Left renal pelvis (tissue), 4 donors: ENCODE measurements at places on chromosomes 1 and 21. TPM values are rescaled to one million over a fixed set of nuclear protein-coding genes. Genes with fewer than 3 reads are reported as not detected.

DNA sequence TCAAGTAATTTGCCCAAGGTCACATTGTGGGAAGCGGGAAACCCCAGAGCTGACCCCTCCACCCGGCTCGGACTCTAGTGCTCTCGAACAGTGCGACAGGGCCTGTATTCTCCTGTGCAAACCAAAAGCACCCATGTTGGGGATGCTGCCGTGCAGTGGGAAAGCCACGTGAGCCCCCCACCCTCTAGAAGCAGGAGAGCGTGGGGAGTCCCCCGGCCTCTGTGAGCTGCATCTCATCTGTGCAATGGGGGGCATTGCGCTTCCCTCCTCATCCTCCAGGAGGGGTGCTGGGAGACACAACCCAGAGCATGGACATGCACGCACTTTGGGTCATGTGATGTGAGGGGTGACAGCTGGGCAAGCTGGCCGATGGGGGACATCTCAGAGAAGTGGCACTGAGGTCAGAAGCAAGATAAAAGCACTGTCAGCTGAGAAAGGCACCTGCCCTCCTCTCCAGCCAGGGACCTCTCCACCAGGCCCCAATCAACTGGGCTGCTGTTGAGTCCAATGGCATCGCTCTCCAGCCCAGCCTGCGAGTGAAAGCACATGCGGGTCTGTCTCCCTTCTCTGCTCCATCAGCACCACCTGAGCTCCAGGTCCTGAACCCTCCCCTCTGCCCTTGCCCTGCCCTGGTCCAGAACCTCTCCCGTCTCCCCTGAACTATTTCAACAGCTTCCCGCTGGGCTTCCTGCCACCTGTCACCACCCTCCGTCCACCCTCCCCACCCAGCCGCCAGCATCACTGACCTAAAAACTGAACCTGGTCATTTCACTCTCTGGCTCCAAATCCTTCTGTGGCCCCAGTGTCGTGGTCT, 76.4 kb upstream of the IFFO2 start:
- no peak for DNase-seq

The HTR6 gene
- 1.4 TPM for polyA plus RNA-seq

The FMN2 gene
- 5.7 TPM for polyA plus RNA-seq

- no peak for DNase-seq
Observed at GRCh38 chr1:218585511-218586184, 240.5 kb downstream of the TGFB2 start.

GRCh38 chr1:184843732-184844495, 89.3 kb upstream of the EDEM3 start:
- DNase-seq: no peak

- DNase-seq: no peak
Observed at GRCh38 chr1:167268347-167268787, 47.7 kb downstream of the POU2F1 start.

- no peak for DNase-seq
Observed at GRCh38 chr1:153599847-153600246, 13.1 kb downstream of the S100A16 start.

DNA sequence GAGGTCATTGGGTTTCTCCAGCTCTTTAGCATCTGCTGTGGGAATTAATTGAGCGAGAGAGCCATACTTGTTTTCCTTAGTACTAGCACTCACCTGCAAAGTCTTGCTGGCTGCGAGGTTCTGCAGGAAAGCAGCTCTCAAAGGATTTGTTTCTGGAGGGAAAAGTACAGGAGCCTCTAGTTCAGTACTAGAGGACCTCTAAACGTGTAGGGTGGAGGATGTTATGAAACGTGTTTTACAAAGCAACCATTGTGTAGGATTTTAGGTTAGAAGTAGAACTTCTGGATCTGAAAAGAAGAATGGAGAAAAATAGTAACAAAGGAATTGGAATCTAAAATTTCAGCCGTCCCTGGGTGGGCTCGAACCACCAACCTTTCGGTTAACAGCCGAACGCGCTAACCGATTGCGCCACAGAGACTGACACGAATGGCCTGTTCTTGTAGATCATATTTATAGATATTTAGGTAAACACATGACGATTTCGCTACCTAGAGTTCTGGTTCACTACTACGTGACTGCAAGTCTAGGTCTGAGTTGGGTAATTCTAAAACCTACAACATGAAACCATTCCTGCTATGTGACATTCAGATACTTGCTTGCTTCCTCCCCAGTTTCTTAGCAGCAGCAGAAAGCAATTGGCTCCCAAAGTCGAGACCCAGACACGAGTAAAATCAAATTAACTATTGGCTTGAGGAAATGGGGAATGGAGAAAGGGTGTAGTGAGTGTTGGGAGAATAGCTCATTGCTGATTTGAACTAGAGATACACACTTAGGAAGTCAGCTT, 60.2 kb upstream of the CFAP126 start:
- DNase-seq: no peak

GRCh38 chr1:243793298-243793697, 56.7 kb downstream of the AKT3 start:
- no peak for DNase-seq

GRCh38 chr1:89809556-89809955, 11.3 kb upstream of the LRRC8D start:
- no peak for DNase-seq

The RORC gene
- 1.1 TPM for polyA plus RNA-seq

- no peak for DNase-seq
Observed at GRCh38 chr1:222138095-222138494, 396.2 kb upstream of the DUSP10 start.

DNA sequence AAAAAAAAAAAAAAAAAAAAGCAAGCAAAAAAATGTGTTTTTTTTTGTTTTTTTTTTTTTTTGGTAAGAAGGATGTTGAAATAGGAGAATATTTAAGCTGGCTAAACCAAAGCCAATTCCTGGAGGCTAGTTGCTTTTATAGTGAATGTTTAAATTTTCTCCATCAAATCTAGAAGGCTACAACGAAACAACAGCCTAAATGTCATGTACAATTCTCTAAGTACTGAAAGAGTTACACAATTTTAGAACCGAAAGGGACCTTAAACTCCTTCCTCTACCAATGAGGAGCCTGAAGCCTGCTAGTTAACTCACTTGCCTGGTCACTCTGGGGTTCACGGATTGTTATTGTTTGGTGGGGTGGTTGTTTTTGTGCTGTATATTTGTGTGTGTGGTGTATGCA, 3.5 kb downstream of the WLS start:
- no peak for DNase-seq

DNA sequence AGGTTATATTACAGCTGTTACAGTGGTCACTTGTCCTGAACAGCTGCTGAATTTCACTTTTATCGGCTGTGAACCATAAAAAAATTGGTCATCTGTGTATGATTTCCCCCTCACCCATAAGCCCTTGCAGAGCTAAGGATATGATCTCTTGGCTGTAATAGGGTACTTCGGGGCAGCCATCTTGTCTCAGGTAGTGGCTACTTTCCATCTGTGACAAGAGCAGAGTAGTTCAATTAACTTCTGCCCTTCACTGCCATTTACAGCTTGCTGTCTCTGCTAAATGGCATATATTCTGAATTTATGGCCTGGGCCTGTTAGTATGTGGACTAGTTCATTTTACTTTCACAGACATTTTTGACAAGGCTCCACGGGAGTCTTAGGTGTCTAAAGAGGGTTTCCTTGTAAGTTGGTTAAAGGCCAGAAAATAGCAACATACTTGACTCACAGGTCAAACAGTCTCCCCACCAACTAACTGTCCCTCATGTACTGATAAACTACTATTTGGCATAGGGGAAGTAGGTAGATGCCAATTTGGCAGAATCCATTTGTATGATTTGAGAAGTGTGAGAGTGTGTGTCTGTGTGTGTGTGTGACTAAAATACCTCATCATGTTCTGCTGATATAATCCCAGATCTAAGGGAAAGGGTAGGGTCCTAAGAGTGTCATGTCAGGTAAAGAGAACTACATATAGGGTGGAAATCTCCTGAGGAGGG, 151.6 kb downstream of the KCTD3 start:
- DNase-seq: no peak

GRCh38 chr1:76170084-76170483, 95.5 kb downstream of the ST6GALNAC3 start:
- DNase-seq: no peak

GRCh38 chr1:78070210-78070609, 24.4 kb downstream of the GIPC2 start:
- DNase-seq: no peak

- no peak for DNase-seq
Observed at GRCh38 chr1:184569106-184569505, 182.3 kb downstream of the C1orf21 start.

- DNase-seq: no peak
Observed at GRCh38 chr1:167446966-167447365, 71.4 kb downstream of the CD247 start.

DNA sequence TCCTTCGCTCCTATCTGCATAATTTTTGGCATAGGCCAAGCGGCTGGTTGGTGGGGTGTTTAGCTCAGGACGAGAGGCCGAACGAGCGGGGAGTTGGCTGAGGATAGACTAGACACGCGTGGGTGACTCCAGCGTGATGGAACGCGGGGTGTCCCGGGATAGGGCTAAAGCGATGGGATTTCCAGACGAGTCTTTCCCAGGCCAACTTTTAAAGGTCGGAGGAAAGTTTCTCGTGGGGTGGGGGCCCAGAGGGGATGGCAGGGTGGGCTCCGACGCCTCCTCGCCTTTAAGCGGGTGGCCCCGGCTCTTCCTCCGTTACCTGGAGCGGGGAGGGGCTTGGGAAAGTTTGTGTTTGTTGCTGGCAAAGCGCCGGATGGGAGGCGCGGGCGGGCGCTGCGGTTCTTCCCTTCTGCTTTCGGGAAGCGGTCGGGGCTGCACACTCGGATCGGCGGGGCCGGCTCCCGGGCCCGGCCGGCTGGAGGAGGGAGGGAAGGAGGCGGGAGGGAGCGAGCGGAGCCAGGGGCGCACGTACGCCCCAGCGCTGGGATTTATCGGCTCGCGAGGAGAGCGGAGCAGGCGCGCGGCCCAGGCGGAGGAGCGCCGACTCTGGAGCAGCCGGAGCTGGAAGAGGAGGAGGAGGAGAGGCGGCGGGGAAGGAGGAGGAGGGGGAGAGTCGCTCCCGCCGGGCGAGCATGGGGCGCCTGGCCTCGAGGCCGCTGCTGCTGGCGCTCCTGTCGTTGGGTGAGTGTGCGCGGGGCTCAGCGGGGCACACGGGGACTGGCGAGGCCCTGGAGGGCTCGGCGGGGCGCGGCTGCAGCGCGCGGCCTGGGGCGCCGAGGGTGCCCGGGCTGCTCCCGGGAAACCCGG, at the start of gene PTGFRN:
PTGFRN (plus strand) TSS at position 405 of the 867 bp plus-strand sequence; CDS start at position 693, 288 bp downstream.
- peak; percentile 57 for DNase-seq

DNA sequence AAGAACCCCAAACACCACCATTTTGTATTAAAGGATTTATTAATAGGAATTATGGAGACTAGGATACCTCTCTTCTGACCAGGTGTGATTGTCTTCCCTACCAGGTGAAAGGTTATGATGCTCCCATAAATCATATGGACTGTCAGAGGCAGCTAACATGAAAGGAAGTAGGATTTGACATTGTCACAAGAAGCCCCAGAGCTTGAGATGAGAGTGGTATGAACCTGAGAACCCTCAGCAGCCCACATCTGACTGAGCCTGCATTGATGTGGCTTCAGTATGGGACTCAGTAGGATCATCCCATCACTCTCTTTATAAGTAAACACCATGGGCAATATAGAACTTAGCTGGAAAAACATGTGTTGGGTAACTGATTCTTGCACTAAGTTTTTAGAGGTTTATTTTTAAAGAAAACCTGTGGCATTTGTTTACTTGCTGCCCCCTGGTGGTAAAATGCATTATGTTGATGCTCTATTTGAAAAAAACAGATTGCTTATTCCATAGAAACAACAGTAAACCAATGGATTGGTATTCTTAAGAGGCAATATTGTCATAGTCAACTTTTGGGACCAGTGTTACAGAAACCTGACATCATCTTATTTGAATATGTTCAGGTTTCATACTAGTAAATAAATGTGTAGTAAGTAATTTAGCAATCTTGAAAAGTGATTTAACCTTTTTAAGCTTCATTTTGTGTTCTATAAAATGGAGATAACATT, 16.6 kb upstream of the CACYBP start:
- no peak for DNase-seq

- DNase-seq: no peak
Observed at GRCh38 chr1:55329091-55329490, 113.9 kb upstream of the USP24 start.

GRCh38 chr1:46862348-46862747, 63.5 kb downstream of the CYP4B1 start:
- no peak for DNase-seq

DNA sequence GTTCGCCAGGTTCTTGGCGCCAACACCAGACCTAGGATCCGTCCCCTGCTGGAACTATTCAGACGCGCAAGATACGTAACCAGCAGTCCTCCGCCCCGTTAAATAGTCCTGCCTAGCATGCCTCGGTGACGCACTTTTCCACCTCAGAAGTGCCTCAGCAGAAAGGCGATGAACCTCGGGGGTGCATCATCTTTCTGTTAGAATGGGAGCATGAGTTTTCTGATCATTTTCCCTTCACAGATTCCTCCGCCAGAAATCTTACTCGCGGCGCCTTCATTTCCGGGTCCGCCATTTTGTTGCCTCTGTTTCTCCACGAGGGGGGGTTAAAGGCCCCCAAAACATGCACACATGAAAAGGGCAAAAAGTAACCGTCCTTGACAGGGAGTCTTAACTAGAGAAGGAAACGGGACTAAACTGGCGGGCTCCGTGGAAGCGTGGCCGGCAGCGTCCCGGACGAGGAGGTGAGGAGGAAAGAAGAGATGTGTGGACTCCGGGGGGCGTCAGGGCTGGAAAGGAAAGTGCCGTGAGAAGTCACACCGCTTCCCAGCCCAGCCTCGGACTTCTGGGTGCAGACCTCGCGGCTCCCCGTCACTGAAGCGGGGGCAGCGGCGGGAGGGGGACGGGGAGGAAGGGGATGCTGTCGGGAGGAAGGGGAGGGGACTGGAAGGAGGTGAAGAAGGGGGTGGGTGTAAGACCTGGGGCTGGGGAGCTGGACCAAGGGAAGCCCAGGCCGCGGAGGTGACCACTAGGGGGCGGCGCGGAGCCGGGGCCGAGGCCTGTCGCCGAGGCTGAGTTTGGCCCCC, at the start of gene GABPB2:
GABPB2 (plus strand) TSS at position 288 of the 803 bp plus-strand sequence. CDS start 17,429 bp downstream, outside the sequence.
- DNase-seq: peak; percentile 93

The PPM1J gene
- 1.6 TPM for polyA plus RNA-seq

- peak; percentile 63 for DNase-seq
Observed at GRCh38 chr1:1358433-1359271, at the start of gene MXRA8. MXRA8 (minus strand) TSS chr1:1358555; CDS start chr1:1358504, 51 bp downstream.

The RIPK4 gene
- polyA plus RNA-seq: 17.9 TPM

DNA sequence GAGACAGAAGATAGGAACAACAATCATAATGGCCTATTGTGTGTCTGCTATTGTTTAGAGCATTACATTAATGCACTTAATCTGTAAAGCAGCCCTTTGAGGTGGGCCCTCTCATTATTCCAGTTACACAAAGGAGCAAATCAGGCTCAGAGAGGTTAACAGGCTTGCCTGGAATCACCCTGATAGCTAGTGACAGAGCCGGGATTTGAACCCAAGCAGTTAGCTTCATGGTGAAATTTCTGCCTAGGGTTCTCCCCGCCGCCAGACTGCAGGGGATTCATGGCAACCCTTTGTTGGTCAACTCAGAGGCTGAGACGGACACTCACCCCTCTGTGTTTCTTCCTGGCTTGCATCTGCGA, 7.1 kb downstream of the HEYL start:
- DNase-seq: no peak
